AG08396 (cell line): ENCODE measurements at places on chromosomes 11 and 22.
A peak's percentile ranks its signal among the peaks of the same experiment; 100 is the strongest.

DNA sequence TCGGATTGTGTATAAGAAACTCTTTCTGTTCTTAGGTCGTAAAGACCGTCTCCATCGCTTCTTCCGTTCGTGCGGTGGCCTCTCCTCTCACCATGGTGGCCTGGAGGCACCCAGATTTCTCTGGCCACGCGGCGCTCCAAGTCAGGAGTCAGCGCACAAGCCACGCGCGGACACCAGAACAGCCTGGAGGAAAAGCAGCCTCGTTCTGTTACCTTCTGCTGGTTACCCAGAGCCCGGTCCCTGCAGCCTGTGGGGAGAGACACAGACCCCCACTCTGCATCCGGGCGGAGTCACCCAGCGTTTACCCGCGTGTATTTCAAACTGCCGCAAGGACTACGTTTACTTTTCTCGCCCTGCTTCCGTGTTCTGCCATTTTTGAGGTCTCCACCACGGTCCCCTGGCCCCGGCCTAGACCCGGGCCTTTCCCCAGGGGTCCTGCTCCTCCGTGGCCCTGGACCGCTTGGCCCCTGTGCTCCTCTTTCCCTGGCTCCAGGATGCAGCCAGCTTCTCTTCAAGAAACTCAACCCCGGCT is 776.1 kb downstream of the BRD1 start:
- DNase-seq = no peak

- peak; percentile 57 for DNase-seq
These were observed 68.3 kb downstream of the PLEKHA7 start for GRCh38 chr11:16945671-16946469.

- DNase-seq = no peak
These were observed 17.9 kb downstream of the STX3 start for GRCh38 chr11:59773083-59773440.

DNA sequence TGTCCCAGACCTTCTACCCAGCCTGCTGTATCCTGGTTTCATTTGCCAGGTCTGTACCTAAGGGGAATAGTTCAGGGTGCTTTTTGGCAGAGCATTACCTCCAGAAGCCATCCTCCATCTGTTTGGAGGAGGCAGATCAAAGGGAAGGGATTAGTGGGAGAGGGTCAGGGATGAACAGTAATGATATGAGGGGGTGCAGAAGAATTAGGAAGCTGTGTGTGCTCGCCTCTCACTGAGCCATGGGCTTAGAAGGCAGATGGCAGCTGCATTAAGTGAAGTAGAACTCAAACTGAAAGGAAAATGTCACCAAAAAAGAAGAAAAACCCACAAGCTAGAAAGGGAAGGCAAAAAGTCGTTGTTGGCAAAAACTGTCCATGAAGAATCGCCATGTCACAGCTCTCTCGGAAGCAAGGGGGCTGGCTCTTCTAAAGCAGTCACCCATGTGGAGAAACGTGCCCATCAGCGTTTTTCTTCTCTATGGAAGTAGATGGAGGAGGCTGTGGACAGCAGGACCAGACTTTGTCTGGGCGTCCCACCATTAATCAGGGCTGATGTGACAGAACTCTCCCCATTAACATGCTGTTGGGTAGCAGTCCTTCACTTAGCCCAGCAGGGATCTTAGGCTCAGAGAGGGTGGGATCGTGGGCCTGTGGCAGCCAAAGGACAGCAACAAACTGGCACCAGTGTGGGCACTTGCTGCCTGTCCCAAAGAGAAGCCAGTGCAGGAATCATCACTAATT is 46.8 kb downstream of the CEP164 start:
- no peak for DNase-seq

GRCh38 chr22:28761449-28761755 is 11.1 kb upstream of the CCDC117 start:
- DNase-seq = no peak
